ENCODE measurements at places on chromosomes 13 and 19.

DNA sequence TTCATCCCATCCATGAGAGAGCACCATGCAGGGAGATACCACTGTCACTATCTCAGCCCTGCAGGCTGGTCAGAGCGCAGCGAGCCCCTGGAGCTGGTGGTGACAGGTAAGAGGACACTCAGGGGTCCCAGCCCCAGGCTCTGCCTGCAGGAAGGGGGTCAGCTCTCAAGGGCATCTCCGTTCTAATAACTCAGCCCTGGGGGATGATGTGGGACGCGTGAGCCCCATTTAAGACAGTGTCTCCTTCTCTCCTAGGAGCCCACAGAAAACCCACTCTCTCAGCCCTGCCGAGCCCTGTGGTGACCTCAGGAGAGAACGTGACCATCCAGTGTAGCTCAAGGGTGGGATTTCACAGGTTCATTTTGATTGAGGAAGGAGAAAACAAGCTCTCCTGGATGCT is 15.5 kb upstream of the KIR3DL3 start:
- DNase-seq, result no peak

- no peak for DNase-seq
Measured at GRCh38 chr19:46784262-46785053, 3.9 kb downstream of the SLC1A5 start.

DNA sequence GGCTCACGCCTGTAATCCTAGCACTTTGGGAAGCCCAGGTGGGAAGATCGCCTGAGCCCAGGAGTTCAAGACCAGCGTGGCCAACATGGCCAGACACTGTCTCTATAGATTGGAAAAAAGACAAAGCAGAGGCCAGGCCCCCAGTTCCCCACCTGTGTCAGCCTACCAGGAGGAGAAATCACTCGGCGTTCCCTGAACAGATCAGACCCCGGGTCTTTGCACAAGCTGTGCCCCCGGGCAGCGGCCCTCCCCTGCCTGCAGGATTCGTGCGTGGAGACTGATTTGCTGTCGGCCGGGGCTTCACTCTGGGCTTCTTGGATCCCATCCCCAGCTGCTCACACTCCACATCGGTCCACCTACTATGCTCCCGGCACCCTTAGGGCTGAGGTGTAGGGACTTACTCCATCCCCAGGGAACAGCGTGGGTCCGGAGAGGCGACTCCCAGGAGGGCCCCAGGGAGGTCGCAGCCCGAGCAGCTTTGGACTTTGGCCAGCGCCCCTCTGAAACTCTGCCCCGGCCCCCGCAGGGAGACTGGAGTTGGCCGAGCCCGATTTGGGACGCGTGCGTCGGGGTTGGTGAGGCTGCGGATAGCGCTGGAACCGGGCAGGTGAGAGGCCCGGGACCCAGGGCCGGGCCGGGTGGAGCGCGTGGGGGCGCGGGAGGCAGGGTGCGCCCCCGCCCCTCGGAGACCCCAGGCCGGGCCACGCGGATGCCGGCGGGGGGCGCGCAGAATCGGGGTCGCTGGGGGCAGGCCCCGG is 515 bp upstream of the EFNA2 start:
- no peak for DNase-seq

DNA sequence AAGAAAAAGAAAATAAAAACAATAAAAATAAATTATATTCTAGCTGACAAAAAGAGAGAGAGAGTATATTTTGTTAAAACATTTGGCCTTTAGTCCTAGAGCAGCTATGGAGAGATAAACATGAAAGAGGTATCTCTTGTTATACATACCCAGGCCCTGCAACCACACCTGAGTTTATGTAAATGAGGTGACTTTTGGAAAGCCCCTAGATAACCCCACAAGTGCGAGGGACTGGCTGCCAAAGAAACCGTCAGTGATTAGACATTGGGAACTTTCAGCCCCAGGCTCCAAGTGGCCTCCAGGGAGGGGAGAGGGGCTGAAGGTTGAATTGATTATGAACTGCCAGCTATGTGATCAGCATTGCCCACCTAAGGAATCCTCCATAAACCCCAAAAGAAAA is 2.1 kb upstream of the NLRP7 start:
- no peak for DNase-seq

DNA sequence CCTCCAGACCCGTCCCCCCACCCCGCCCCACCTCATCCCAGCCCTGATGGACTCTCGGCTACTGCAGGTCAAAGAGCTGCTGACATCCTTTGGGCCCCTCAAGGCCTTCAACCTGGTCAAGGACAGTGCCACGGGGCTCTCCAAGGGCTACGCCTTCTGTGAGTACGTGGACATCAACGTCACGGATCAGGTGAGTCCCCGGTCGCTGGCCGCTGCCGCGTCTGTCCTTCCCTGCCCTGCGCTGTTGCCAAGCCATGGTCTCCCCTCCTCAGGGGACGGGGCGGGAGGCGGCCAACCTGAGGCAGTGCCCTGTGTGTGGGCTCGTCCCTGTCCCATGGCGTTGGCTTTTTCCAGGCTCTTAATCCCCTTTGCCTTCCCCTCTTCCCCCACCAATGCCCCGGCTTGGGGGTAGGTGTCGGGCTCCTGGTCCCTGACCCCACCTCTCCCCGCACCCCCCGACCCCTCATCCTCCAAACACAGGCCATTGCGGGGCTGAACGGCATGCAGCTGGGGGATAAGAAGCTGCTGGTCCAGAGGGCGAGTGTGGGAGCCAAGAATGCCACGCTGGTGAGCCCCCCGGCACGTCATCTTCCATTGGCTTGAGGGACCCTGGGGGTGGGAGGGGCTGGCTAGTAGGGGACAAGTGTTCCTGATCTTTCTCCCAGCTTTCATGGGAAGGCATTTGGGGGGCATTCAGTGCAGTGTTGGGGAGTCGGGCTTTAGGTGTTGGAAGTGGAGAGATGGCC is 6.2 kb upstream of the EPN1 start:
- no peak for DNase-seq

DNA sequence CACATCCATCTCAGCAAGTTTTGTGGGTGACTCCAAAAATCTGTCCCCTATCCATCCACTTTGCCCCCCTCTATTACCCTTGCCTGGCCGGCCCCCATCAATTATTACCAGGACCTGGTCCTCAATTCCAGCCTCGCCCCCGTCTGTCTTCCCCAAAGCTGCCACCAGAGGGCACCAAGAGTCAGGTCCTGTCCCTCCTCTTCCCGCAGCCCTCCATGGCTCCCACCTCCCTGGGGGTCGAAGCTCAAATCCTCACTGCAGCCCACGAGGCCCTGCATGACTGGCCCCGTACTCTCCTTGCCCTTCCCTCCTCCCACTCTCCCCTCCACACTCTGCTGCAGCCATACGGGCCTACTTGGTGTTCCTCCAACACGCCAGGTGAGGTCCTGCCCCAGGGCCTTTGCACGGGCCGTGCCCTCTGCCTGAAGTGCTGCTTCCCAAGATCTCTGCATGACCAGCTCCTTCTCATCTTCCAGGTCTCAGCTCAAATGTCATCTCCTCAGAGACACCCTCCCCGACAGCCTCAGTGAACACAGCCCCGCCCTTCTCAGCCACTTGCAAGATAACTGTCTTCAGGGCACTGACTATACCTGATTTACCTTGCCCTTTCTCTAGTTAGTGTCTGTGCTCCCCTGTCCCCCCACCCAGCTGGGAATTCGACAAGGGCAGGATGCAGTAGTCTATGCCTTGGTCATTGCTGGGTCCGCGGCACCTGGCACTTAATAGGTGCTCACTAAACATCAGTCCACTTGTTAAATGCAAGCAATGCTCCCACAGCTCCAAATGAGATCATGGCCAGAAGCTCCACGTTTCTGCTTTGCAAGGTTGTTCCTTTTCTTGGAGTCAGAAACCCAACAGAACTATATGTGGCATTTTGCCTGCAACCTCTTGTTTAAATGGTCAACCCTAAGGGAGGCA is 16.8 kb upstream of the SEMA6B start:
- DNase-seq, result peak; percentile 62

- DNase-seq, result no peak
Measured at GRCh38 chr13:25688536-25688935, 316.8 kb downstream of the ATP8A2 start.

GRCh38 chr13:71214357-71214756 is 652.6 kb downstream of the DACH1 start:
- no peak for DNase-seq

DNA sequence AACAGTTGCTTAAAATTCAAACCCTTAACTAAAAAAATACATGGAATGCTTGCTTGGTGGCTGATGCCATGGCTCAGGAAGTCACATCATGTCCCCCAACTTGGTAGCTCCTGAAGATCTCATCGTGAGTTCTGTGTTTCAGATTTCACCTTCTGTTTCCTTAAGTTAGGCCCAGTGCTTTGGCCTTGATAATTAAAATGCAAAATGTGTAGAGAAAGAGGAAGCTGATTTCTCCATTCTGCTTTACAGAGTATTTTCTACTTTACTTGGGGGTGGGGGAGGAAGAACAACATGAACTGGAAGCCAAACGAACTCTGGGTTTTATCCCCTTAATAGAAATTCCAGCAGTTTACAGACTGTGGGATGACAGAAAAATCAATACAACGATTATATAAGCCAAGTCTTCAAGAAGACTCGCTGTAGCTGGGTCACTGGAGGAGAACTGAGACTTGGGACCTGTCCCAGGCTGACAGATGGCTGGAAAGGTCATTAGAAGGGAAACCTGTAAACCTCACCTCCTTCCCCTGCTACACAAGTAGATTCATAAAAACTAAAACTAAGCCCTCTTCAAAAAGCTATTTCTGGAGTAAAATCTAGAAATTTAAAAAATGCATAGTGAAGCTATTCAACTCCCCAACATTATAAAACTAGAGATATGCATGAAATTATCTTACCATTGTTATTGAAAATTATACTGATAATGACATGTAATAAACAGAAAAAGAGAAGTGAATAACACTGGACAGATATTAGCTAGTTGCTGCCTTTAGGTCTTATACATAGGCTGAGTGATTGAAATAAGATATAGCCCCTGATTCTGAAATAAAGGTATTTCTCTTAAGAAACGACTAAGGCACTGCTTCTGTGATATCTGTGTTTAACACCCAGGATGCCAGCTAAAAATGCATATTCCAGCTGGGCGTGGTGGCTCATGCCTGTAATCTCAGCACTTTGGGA is 22.1 kb upstream of the GGACT start:
- DNase-seq, result no peak

DNA sequence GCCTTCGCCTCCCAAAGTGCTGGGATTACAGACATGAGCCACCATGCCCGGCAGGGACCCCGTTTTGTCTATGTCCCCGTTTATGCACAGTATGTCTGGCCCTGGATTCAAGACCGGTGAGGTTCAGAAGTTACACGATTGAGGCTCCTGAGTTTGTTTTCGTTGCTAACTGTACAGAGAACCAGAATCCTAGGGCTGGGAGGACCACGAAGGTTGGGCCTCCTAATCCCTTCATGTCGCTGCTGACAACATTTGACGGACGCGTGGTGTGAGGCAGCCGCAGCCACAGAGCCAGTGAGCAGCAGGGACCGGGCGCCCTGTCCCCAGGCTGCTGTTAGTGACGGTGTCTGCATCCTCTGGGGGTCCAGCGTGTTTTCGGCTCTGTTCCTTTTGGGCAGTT is 91.4 kb downstream of the ATP11A start:
- DNase-seq, result no peak

- no peak for DNase-seq
Measured at GRCh38 chr19:42352301-42353259, 27.1 kb downstream of the MEGF8 start.

DNA sequence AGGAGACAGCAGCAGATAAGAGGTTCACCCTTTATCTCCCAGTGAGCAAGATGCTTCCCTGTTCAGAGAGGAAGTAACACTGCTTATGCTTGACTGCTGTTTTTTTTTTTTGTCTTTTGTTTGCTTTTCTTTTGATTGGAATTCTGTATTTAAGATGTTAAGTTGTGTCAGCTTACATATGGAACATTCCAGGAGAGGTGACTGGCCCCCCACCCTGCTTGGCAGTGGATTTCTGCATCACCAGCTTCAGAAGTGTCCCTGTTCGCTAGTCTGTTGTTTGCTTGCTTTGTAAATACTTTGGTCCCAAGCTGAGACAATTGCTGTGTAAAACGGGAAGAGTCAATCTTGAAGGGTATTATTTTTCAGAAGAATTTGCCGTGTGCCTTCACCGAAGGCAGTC is 43.0 kb downstream of the IFT88 start:
- no peak for DNase-seq

DNA sequence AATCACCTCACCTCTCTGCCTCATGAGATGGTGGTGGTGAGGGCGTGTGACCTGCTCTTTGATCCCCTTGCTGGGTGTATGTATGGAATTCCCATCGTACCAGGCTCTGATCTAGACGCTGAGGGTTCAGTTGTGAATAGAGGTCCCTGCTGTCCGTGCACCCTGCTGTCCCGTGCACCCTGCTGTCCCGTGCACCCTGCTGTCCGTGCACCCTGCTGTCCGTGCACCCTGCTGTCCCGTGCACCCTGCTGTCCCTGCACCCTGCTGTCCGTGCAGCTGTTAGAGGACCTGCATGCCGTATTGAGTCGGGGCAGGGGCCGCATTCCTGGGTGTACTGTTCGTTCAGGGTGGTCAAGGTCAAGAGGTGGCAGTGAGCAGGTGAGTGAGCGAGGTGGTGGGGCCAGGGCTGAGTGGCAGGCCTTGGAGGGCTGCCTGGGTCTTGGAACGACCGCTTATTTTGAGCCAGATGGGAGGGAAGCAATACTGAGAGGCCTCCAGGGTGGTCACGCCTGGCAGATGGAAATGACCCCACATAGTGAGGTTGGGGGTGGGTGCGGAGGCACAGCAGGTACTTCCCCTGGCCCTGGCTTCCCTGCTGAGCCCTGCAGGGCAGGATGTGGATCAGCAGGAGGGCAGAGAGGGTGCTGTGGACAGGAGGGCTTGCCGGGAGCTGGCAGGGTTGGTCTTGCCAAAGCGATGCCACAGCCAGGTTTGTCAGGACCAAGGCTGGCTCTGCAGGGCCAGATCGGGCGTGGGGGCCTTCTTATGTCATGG is 4.6 kb upstream of the EPN1 start:
- DNase-seq, result no peak

GRCh38 chr19:16778796-16779411 is 50.3 kb upstream of the SIN3B start:
- DNase-seq, result peak; percentile 2

DNA sequence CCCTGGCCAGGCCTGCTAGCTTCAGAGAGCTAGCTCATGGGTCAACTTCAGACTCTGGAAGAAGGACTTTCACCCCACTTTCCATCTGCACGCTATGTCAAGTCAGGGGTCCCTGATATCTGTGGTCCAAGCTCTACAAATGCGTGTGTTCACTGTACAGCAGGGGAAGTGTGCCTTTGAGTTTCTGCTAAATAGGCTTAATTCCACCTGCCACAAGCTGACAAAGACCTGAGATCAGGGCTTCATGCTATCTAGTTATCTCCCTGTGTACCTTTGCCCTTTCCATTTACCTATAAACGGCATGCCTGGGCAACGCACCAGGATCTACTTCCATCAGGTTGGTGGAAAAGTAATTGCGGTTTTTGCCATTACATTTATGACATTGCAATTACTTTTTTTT is 10.7 kb upstream of the SULT2A1 start:
- no peak for DNase-seq

- DNase-seq, result no peak
Measured at GRCh38 chr19:566403-566802, 6.0 kb upstream of the BSG start.

DNA sequence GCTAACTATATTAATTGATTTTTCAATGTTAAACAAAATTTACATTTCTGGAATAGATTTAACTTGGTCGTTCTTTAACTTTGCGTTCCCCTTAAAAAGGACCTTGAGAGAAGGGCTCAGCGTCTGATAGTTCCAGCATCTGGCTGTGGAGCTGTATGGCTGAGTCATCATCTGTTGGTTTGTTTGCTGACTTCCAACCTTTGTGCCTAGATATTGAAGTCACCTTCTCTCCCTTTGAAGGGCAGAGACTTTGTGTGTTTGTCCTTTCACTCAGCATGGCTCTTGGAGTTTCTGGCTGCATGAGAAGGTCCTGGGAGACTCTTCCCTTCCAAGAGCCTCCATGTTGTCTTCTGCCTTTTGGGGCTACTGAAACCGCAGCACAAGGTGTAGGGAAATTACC is 16.6 kb upstream of the IRS2 start:
- no peak for DNase-seq

Data from effector CD8-positive, alpha-beta T cell (primary cell).